NCI-H1436 (cell line): ENCODE measurements at places on chromosomes 16 and 17.

GRCh38 chr17:83064021-83064731 lies 15.2 kb upstream of the METRNL start:
- DNase-seq, result no peak

DNA sequence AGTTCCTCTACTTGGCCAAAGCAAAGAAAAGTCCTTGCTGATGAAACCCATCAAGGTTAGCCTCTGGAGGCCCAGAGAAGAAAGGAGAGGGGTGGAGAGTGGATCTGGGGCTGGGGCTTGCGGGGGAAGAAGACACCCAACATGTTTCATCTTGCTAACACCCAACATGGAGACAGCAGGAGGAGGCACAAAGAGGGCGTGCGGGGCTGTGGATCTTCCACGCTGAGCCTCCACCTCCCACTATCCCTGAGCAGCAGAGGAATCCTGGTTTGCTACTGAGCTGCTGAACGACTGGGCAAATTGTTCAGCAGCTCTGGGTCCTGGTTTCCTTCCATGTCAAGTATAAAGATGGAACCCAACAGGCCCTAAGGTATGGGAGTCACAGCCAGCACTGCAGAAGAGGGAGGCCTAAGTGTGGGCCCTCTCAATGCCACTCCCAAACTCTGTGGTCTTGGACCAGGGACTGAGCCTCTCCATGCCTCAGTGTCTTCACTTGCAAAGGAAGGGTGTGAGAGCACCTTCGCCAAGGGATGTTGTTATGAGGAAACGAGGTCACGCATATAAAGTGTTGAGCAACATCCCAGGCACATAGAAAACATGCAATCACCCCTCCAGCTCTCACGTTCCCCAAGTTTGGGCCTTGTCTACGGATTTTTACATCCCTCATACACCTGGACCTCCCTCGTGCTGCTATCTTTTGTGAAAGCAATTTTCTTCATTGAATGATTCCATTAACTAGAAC lies 122.5 kb downstream of the XYLT1 start:
- no peak for DNase-seq

GRCh38 chr17:63701456-63701820 lies 1.5 kb upstream of the LIMD2 start:
- DNase-seq, result no peak

DNA sequence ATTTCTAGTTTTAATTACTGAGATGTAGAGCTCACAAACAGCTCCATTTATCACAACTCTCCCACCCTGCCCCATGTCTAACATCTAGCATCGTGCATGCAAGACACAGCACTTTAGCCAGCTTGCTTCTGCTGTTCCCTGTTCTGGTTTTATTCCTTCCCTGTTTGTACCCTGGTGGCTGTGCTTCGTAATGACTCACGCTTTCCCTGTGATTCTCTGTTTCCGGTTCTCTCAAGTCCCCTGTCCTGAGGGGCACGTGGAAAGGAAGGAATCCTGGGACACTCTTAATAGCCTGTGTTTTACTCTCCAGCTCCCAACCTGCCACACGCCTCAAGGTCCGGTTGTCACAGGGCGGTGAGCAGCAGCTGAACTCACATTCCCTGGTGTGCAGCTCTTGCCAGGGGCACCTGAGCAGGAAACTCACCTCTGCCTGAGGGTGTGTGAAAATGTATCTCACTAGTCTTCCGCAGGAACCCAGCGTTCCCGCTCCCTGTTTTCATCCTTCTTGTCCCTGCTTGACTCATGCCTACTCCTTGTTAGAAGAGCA lies 10.6 kb downstream of the SHISA6 start:
- DNase-seq, result no peak

DNA sequence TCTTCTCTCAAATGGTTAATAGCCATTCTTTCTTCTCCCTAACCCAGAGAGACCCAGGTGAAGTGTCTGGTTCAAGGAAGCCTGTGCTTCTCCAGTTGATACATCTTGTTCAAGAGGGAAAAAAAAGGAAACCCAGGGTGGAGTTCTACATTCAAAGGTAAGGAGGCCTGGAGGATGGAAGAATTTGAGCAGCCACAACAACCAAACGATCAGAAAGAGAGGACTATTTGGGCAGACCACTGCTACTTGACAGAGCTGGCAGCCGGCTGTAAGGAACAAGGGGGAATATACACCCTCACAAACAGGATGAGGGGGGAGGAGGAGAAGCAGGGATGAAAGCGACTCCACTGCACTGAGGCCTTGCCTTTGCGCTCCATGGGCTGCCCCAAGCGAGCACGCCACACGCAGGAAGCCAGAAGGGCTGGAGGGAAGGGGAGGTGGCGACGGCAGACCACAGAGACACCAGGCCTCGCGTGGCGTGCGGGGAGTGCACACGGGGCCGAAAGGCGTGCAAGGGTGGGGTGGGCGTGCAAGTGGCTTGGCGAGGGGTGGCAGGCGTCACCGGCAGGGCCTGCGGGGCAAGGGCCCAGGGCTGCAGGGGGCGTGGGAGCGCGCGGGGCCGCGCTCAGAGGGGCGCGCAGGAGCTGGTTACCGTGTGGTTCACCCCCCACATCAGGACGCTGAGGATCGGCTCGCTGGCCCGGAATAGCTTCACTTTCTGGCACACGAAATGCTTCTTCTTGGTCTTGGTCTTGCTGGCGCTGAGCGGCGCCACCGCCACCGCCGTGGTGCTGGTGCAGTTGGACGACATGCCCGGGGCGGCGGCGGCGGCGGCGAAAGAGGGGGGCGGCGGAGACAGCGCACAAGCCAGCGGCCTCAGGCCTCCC lies 499 bp downstream of the PIP4K2B start:
- peak; percentile 32 for DNase-seq

GRCh38 chr17:18946536-18946935 lies 5.4 kb upstream of the SLC5A10 start:
- DNase-seq, result no peak

DNA sequence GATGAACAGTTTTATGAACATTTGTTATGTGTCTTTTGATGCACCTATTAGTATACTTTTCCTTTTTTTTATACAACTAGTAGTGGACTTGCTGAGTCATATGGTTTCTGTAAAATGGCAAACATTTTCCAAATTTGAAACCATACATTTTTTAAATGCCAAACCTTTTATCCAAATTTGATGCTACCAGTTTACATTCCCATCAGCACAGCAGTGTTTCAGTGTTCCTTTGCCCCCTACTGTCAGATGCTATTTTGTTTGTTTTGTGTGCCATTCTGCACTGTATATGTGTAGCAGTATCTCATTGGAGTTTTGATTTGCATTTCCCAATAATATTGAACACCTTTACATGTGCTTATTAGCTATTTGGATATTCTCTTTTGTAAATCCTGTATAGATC lies 219.4 kb downstream of the TANC2 start:
- no peak for DNase-seq

DNA sequence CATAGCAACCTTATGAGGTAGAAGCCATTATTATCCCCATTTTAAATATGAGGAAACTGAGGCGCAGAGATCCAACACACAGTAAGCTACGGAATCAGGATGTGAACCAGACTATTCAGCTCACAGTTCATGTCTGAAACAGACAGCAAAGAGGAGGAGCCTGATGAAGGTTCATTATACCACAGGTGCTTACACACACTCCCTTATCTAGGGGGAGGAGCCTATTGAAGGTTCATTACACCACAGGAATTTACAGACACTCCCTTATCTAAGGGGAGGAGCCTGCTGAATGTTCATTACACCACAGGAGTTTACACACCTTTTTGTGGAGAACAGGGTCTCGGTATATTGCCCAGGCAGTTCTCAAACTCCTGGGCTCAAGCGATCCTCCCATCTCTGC lies 21.9 kb downstream of the C16orf95 start:
- DNase-seq, result no peak

DNA sequence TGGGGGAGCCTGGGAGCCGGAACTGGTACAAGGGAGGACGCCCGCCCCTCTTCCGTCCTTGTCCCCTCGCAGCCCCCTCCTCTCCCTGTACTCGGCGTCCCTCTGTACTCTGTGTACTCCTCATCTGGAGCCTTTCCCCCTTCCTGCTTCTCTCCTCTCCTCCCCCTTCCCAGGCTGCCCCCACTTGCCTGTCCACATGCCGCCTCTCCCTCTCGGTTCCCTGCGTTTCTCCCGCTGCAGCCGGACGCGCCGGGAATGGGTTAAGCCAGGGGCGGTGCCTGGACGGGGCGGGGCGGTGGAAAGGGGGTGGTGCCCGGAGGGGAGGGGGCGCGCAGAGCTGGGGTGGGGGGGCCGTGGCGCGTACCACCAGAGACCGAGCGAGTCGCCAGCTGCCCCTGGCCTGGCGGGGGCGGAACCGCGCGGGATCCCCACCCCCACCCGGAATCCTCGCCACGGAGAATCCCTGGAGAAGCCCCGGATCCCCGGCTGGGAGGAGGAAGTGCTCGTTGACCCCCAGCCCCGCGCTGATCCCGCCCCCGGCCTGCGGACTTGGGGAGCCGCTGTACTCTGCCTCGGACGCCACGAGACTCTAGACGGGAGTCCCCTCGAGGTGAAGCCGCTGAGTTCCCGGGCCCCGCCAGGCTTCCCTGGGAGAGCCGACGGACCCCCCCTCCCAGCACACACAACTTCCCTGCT lies 22.6 kb downstream of the GJD3 start:
- peak; percentile 40 for DNase-seq
